Skeletal muscle tissue (tissue), 5 donors: ENCODE measurements at places on chromosomes 12 and 14. TPM values are rescaled to one million over a fixed set of nuclear protein-coding genes. Genes with fewer than 3 reads are reported as not detected.

LGR5 gene
- total RNA-seq: 4.7 TPM

KRT72 gene
- total RNA-seq: not detected

MAP3K9 gene
- under 0.01 TPM for total RNA-seq

OR6C2 gene
- not detected for total RNA-seq

CYP46A1 gene
- total RNA-seq: 2.1 TPM

SP7 gene
- not detected for total RNA-seq
